CD4-positive, alpha-beta T cell treated with Interferon alpha-2 for 1 hour (primary cell): ENCODE measurements at places on chromosomes 3 and 15.

GRCh38 chr3:24628523-24629258 lies 134.0 kb upstream of the THRB start:
- DNase-seq: no peak

DNA sequence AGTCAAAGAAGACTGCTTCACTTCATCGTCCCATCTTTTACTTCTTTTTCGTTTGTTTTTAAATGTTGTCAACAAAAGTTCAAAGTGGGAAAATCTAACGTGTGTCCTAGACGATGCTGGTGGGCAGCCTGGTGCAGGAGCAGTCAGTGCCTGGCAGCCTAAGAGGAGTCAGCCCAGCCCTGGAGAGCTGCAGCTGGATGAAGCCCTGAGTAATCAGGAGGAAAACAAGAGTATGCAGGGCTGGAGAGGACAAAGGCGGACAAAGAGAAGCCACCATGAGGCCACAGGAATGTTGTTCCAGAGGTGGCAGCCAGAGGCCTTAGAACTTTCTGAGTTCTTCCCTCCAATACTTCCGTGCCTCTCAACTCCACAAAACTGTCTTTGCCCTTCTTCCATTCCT lies 5.7 kb downstream of the ADAMTS17 start:
- DNase-seq: no peak

- no peak for DNase-seq
Observed at GRCh38 chr3:15094187-15094875, 4.6 kb downstream of the RBSN start.

- DNase-seq: no peak
Observed at GRCh38 chr3:67946436-67946835, 292.0 kb upstream of the SUCLG2 start.

- DNase-seq: no peak
Observed at GRCh38 chr3:57160076-57160764, 4.9 kb downstream of the IL17RD start.

DNA sequence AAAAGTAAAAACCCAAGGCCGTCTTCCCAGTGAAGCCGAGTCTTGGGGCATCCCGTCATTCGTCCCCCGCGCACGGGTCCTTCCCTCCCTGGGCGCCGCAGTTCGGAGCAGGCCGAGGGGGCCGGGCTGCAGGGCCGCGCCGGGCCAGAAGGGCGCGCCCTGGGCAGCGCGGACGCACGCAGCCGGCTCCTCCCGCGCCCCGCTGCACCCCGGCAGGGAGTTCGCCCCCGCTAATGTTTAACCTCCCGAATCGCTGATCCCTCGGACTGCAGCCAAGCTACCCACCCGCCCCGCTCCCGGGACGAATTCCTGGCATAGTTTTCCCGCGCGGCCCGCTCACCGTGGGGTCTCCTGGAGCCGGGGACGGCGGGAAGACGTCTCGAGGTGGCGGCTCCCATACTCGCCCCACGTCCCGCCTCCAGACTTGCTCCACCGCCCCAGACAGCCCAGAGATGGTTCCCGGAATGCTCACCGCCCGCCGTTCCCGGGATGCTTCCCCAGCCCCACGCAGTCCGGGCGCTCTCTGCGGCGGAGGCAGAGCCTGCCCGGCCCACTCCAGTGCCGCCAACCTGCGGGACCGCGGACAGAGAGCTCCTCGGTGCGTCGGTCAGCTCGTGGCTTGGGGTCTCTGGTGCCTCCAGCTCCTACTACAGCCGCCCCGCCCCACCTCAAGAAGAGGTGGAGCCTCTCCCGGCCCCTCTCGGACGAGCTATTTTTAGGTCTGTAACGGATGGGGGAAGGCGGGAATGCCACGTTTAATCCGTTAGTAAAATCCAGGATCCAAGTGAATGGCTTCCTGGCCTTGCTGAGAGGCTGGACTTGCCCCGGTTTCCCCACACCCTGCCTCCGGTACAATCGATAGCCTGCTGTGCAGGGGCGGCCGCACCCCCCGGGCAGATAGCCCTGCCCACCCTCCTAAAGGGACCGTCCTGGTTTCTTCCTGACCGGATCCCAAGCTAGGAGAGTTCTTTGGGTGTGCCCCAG lies at the start of gene DZIP1L:
Gene DZIP1L, minus strand, starts transcription at position 621 of the 984 bp plus-strand sequence. CDS start 11,637 bp downstream, outside the sequence.
- peak; percentile 5 for DNase-seq

DNA sequence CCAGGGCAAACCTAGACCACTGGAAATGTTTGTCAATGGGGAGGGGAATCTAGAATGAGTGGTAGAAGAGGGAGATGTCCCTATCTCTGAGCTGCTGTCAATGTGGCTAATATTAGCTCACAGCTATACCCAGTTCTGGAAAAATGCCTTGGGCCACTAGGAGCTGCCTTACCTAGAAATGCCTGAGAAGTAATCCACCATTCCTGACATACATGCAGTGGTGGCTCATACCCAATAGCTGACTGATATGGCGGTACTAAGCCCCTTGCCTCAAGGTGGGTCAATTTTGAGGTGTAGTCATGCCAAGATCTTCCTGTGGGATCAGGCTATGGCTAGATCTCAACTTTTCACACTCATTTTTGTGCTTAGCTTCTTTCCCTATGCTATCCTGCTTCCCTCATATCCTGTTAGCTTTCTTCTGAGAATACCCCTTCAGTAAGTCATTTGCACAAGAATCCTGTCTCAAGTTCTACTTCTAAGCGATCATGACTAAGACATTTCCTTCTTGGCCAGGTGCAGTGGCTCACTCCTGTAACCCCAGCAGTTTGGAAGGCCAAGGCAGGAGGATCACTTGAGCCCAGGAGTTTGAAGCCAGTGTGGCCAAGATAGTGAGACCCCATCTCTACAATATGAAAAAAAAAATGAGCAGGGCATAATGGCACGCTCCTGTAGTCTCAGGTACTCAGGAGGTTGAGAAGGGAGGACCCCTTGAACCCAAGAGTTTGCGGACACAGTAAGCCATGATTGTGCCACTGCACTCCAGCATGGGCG lies 49.1 kb upstream of the RFX7 start:
- no peak for DNase-seq

GRCh38 chr15:38650936-38651327 lies 86.3 kb upstream of the RASGRP1 start:
- no peak for DNase-seq

- DNase-seq: no peak
Observed at GRCh38 chr3:35648347-35648746, 9.0 kb downstream of the ARPP21 start.

DNA sequence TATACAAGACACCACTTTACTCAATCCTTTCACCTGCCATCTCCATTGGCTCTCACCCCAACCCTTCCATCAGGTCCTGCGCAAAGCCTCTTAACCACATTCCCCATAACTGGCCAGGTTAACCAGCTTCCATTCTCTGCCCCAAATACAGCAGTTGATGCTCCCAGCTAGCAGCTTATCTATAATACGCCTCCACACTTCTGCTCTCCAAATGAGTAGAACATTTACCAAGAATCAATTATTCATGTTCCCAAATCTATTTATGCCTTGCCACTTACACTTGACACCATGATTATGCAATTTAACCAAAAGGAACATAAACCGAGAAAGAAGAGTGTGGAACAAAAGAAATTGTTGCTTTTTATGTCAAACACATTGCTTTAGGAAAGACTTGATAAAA lies 103.7 kb upstream of the TPM1 start:
- no peak for DNase-seq

GRCh38 chr3:76010252-76010651 lies 224.9 kb upstream of the ZNF717 start:
- DNase-seq: no peak

DNA sequence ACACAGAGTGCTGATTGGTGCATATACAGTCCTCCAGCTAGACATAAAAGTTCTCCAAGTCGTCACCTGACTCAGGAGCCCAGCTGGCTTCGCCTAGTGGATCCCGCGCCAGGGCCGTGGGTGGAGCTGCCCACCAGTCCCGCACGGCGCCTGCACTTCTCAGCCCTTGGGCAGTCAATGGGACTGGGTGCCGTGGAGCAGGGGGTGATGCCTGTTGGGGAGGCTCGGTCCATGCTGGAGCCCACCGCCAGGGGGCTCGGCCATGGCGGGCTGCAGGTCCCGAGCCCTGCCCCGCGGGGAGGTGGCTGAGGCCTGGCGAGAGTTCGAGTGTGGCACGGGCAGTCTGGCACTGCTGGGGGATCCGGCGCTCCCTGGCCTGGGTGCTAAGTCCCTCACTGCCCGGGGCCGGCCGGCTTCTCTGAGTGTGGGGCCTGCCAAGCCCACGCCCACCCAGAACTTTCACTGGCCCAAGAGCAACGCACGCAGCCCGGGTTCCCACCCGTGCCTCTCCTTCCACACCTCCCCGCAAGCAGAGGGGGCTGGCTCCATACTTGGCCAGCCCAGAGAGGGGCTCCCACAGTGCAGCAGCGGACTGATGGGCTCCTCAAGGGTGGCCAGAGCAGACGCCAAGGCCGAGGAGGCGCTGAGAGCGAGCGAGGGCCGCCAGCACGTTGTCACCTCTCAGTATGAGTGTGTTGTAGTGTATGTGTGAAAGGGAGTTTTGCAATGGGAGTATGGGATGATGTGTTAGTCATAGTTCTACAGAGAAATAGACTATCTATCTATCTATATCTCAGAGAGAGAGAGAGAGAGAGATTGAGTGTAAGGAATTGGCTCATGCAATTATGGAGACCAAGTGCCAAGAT lies 69.0 kb downstream of the UBE2E2 start:
- no peak for DNase-seq

DNA sequence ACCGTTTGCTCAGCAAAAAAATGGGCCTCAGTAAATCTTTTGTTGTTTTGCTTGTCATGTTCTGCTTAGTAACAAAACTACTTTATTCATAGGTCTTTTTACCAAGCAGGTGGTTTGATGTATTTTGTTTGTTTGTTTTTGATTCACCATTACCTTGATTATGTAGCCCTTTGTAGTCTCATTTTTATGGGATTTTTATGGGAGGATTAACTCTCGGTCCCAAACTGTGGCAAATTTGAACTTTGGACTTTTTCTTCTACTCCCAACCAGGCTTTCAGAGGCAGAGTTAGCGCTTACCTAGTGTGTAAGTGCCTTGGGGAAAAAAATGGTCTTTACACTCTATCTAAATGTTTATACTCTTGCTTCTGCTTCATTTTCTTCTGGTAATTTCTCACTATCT lies 276.7 kb upstream of the POU1F1 start:
- no peak for DNase-seq

DNA sequence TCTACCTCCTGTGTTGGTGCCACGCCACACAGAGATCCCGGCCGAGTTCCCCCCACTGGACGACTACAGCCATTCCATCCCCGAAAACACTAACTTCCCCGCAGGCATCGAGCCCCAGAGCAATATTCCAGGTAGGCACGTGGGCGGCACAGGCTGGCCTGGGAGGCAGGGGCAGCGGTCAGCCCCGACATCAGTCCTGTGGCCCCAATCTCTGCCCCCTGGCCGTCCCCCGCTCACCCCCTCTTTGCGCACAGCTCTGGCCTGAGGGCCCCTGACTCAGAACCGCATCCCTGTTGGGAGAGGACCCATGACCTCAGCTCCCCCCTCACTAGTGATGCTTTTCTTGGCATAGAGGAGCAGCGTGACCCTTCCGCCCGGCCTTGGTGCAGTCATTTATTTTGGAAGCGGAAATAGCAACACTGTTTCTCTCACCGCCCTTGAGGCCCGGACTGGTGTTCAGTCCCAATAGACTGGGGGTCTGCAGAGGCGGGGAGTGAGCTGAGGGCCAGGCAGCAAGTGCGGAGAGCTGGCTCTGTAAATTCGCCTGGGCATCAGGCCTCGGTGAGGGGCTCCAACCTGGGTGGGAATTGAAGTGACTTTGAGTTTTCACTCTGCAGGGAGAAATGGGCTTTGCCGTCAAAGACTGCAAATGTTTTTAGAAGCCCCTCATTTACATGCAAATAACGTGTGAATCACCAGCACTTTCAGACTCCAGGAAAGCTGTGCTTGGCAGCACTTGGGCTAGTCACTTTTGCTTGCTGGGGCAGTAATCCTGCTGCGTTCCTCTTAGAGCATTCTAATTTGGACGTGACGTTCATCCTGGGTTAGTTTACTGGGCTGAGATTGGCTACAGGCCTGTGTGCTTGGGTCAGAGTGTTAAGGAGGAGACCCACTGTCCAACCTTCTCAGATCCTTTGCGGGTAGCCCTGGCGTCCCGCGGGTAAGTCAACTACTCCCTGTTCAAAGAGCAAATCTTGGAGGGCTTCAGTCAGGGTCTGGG lies 88.9 kb downstream of the AAGAB start:
- DNase-seq: no peak

GRCh38 chr3:9201266-9201665 lies 48.2 kb downstream of the SRGAP3 start:
- no peak for DNase-seq

DNA sequence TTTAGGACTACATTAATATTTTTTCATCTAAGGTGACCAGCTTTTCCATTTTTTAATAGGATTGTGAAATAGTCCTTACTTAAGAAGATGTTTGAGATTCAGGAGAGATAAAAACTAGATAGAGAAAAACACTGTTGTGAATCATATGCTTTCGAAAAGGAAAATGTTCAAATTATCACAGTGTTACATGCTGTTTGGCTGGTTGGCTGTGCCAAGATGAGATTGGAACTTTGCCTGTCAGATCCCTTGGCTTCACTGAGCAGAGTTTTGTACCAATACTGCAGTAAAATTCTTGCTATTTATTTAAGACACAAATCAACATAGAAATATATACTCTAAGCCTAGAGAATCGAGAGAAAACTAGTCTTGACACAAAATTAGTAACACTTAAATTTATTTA lies 117.2 kb downstream of the OXSM start:
- DNase-seq: no peak

DNA sequence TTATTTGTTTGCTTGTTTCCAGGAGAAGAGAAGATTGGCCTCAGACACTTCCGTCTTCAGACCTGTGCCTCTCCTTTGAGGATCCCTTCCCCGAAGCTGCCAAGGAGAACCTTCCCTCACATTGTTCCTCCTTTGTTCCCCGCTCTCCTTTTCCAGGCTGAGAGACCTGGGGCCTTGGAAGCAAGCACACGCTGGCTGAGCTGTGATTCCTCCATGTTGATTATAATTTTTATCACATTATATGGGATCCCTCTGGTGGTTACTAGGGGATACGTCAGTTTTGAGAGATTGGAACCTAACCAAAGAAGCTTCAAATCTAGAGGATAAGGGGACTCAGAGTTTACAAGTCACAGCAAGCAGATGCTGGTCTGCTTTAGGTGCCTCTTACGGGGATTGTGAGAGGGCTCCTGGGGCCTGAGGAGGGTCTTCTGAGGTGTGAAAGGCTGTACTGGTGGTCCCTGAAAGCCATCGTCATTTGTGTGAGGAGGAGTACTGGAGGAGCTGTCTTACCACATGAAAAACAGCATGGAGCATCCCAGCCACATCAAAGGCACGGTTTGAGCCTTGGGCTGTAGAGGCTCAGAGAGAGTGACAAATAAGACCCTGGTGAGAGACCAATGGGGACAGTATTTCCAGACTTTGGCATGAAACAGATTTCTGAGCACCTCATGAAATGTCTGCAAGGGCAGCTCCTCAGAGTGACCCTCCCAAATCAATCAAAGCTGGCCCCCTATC lies 760.1 kb upstream of the CFAP20DC start:
- peak; percentile 20 for DNase-seq

DNA sequence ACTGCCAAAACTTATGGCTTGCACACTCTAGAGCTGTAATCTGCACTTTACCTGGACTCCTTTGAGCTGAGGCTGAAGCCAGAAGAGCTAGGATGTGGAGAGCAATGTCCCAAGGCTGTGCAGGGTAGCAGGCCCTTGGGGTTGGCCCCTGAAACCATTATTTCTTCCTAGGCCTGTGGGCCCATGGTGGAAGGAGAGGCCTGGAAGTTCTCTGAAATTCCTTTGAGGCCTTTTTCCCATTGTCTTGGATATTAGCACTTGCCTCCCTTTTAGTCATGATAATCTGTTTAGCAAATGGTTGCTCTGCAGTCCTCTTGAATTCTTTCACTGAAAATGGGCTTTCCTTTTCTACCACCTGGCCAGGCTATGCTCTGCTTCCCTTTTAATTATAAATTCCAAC lies 102.0 kb upstream of the SGO1 start:
- no peak for DNase-seq
